ENCODE measurements at places on chromosomes 1 and 21.

- DNase-seq: no peak
These were observed 4.1 kb downstream of the RBM15 start for GRCh38 chr1:110343249-110343648.

DNA sequence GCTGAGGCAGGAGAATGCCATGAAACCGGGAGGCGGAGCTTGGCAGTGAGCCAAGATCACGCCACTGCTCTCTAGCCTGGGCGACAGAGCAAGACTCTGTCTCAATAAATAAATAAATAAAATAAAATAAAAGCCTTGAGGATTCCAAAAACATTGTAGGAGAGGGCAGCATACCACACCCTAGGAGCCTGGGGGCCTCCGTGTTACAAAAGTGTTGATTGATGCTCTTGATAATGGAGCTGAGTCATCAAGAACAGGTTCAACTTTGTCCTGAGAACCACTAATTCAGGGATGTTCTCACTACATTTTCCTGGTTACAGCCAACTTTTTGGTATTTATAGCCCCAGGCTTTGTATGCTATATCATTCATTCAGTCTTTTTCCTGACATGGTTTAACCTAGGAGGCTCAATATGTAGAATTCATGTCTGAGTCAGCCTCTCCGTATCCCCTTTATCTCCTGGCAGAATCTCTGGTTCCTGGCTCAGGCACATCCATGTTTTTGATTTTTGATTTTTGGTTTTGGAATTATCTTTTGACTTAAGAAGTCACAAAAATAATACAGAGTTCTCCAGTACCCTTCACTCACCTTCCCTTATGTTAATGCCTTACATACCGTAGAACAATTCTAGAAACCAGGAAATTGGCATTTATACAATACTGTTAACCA, 69.4 kb downstream of the LRRC8D start:
- peak; percentile 67 for DNase-seq

GRCh38 chr1:246544001-246544400, 22.1 kb downstream of the TFB2M start:
- DNase-seq: no peak

DNA sequence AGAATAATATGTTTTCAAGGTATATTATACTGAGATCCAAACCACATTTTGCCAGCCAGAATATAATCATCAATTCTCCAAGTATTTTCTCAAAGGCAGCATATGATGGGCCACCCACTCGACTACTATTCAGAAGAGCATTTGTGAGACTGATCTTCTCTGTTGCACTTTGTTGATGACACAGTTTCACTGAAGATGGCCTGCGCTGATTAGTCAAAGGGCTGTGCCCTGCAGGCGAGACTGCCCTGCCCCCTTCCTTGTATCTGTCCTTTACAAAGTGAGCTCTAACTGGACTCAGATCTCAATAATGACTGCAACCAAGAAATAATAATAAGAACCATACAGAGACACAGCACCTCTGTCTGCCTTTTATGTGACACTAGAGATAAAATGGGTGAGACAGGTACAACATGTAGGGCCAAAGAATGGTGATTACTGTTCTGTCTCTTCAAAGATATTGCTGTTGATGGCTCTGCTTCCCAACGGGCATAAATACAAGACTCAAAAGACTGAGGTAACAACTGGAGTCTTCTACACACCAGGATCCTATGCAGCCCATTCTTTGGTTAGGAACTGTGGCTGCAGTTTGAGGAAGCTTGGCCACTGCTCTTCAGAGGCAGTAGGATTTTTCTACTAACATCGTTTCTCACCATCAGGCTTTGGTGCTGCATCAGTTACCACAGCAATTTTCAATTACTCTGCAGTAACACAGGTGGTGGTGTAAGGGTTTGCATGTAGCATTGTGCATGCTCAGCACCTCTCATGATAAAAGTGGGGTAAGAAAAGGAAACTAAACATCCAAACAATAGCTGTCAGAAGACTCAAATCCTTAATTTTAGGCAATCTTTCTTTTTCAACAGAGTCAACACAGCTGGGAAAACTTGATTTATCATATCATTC, 481.1 kb downstream of the PTBP2 start:
- no peak for DNase-seq

DNA sequence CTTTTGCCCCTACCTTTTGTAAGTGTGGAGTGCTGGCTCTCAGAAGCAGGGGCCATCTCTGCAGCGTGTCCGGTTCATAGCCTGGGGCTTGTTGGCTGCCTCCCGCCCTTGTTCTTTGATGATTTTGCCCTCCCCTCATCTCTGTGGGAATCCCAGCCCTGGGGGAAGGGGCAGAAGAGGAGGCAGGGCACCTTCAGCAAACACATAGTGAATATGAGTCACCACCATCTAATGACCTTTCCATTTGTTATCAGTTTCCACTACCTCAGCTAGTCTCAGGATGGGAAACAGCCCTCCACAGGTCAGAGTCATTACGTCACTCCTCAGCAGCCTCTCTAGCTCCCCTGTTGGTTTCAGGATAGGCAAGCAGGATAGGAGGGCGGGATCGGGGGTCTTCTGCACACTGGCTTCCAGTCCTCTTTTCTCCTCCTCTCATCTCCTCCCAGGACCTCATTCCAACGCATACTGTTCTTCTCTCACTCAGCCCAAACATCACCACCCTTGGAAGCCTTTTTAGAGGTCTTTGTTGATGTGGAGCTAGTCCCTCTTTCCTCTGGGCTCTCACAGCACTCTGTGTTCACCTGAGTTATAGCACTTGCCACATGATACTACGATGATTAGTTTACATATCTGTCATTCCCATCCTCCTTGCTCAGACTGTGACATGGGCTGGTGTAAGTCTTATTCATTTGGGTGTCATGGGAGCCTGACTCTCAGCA, 15.8 kb downstream of the GADD45A start:
- peak; percentile 75 for DNase-seq

GRCh38 chr1:152048416-152049009, 11.7 kb upstream of the S100A11 start:
- DNase-seq: peak; percentile 92

DNA sequence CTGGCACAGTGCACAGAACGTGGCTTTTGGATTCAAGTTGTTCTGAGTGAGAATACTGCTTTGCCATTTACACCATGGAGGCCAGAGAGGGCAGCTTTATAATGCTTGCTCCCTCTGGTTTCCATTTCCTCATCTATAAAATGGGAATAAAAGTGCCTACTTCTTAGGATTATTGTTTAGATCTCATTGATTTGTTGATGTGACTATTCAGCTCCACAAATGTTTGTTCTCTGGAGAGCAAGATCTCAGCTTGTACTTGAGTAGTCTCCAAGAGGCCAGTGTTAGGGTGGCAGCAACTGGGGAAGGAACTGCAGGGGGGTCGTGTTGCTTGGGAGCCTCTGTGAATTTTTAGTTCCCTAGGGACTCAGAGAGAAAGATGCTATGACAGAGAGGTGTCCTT, 55.2 kb downstream of the YARS1 start:
- DNase-seq: no peak

GRCh38 chr1:17307946-17308345, at the start of gene PADI4:
PADI4 (plus strand) TSS chr1:17308197; CDS start chr1:17308223, 26 bp downstream.
- no peak for DNase-seq

DNA sequence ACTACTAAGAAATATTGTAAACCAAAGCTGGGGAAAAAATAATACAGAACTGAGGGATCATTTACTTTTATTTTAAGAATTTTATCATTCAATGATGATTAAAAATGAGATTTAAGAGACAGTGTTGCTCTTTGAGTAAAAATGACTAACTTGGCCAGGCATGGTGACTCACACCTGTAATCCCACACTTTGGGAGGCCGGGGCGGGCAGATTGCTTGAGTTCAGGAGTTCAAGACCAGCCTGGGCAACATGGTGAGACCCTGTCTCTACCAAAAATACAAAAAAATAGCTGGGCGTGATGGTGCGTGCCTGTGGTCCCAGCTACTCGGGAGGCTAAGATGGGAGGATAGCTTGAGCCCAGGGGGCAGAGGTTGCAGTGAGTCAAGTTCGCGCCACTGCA, 21.8 kb upstream of the PLEKHO1 start:
- no peak for DNase-seq

DNA sequence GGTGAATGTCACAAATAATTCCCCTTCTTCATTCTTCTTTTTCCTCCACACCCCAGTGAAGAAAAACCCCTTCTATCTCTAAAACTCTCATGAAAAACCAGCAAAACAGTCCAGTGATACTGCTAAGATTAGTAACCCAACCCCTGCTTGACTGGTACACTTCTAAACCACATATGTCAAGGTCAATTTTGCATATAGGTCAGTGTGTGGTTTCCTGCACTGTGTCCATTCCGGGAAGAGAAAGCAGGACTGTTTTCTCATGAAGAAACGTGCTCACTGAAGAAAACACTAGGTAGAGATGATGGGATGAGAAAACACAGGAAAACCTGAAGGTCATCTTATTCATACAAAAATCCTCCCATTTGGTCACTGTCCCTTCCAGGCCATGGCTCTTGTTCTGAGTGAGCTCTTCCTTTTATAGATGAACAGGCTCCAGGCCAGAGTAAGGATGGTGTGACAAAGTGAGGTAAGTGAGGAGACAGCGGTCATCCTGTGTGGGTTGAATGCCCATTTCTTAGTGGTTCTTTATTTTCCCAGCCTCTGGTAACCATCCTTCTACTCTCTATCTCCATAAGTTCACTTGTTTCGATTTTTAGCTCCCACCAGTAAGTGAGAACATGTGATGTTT, 122.7 kb downstream of the FASLG start:
- no peak for DNase-seq

GRCh38 chr21:33840771-33841170, 74.8 kb downstream of the ATP5PO start:
- DNase-seq: no peak

DNA sequence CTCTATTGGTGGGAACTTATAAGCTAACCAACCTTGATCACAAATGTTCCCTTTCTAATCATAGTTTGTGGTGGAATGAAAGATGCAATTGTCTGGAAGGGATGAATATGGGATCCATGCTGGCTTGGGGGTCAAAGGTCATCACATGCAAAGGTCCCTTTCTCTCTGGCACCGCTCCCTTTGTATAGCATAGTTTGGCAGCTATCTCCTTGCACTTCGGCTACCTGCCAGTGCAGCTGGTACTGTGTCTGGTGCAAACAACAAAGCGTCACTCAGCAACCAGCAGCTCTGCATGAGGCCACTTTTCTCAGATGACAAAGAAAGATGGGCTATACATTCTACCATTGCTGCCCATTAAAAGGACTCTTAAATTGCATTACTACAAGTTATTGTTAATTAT, 188.2 kb upstream of the NFIA start:
- no peak for DNase-seq

GRCh38 chr1:202122639-202123335, at the start of gene GPR37L1:
GPR37L1 (plus strand) TSS chr1:202122917; CDS start chr1:202122964, 47 bp downstream.
- no peak for DNase-seq

GRCh38 chr1:17926906-17927305, 171.8 kb downstream of the ACTL8 start:
- DNase-seq: no peak

DNA sequence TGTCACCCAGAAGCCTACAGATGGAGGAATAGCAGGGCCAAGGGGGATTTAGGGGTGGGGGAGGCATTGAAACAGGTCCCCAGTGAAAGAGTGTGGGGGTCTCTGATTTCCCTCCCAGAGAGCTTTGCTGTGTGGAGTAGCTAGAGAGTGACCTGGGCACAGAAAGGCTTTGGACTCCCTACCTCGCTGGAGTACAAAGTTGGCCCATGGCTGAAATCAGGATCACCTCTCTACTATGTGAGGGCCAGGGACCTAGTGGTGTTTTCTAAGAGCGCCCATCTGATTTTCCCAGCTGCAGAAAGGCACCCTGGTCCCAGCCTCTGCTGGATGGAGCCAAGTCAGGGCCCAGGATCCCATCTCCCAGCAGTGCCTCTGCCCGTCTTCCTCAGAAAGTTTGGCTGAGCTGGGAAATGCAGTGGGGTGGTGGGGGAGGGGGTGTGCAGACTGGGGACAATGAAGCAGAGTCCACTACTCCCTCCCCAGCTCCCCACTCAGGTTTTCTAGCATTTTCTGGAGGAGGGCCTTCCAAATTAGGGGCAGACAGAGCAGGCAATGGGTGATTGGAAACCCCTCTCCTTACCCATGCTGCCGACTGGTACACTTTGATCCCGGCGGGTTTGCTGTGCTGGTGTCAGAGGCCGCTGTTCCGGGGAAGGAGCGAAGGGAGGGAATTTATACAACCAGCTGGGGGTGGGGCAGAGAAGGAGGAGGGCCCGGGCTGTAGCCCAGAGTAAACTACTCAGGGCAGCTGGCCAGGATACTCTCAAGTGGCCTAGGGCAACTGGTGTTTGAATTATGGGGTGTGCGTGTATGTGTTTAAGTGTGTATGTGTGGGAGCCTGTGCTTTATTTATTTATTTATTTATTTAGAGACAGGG, at the start of gene SELENBP1:
TSS of gene SELENBP1 (minus strand) at position 648 of the 877 bp plus-strand sequence. CDS start at position 584, 64 bp downstream.
- peak; percentile 44 for DNase-seq

DNA sequence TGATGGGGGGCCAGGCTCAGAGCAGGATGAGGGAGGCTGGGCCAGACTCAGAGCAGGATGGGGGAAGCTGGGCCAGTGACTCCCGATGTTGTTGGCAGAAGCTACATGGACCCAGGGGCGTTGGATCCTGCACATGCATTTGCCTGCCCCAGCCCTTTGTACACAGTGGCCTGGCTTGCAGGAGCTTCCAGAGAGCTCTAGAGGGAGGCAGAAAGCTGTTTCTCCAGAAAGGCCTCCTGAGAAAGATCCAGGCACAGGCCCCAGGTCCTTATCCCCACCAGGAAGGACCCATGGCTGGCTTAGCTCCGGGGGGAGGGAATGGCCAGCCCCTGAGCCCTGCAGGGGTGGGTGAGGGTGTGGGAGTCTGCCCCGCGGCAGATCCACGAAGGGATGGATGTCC, 106.6 kb upstream of the ACTRT2 start:
- no peak for DNase-seq

- peak; percentile 32 for DNase-seq
These were observed 19.4 kb downstream of the PDE4B start for GRCh38 chr1:65812065-65812464.

DNA sequence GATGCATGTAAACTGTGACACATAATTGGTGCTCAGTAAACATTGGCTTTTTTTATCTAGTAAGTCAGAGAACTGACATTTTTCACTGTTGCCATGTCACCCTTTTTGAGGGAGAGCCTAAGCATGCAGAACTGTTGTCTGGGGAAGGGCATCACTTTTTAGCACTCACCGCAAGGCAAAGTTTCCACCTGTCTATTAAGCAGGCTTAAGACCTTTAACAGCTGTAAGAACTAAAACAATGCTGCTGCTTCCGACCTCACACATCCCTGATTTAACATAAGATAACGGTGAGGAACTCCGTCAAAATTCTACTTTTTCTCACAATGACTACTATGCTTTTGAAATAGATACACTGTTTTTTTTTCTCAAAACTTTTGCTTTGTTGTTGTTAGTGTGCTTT, 554.8 kb downstream of the NUF2 start:
- no peak for DNase-seq

- DNase-seq: no peak
These were observed 2.8 kb downstream of the SIPA1L2 start for GRCh38 chr1:232627171-232627570.

- peak; percentile 76 for DNase-seq
These were observed 14.1 kb downstream of the HENMT1 start for GRCh38 chr1:108646648-108647269.

- DNase-seq: no peak
These were observed 172.2 kb upstream of the L1TD1 start for GRCh38 chr1:62022382-62022983.
